ENCODE measurements at places on chromosomes 2 and 18.

GRCh38 chr2:25851740-25852503, 26.4 kb downstream of the ASXL2 start:
- peak; percentile 51 for DNase-seq

DNA sequence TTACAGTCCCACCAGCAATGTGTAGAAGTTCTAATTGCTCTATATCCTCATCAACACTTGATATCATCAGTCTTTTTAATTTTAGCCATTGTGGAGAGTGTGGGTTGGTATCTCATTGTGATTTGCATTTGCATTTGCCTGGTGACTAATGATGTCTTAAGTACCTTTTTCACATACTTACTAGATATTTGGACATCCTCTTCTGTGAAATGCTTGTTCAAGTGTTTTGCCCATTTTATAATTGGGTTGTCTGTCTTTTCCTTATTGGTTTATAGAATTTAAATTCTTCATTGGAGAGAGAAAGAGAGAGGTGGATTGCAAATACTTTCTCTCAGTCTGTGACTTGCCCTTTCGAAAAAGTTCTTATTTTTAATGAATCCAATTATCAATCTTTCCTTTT, 14.0 kb upstream of the PPP1CB start:
- no peak for DNase-seq

GRCh38 chr2:2567776-2568175, 236.7 kb upstream of the MYT1L start:
- DNase-seq: no peak

- DNase-seq: no peak
Measured at GRCh38 chr2:36371928-36372391, 16.4 kb downstream of the CRIM1 start.

- no peak for DNase-seq
Measured at GRCh38 chr2:11309706-11310105, 34.7 kb downstream of the ROCK2 start.

- DNase-seq: no peak
Measured at GRCh38 chr18:24491927-24492834, 31.7 kb downstream of the HRH4 start.

Data from muscle of arm (tissue), 14 donors.